ENCODE measurements at places on chromosomes 5 and 9. TPM values are rescaled to one million over a fixed set of nuclear protein-coding genes. Genes with fewer than 3 reads are reported as not detected.

Gene MAMDC4
- total RNA-seq, result 4.5 TPM

DNA sequence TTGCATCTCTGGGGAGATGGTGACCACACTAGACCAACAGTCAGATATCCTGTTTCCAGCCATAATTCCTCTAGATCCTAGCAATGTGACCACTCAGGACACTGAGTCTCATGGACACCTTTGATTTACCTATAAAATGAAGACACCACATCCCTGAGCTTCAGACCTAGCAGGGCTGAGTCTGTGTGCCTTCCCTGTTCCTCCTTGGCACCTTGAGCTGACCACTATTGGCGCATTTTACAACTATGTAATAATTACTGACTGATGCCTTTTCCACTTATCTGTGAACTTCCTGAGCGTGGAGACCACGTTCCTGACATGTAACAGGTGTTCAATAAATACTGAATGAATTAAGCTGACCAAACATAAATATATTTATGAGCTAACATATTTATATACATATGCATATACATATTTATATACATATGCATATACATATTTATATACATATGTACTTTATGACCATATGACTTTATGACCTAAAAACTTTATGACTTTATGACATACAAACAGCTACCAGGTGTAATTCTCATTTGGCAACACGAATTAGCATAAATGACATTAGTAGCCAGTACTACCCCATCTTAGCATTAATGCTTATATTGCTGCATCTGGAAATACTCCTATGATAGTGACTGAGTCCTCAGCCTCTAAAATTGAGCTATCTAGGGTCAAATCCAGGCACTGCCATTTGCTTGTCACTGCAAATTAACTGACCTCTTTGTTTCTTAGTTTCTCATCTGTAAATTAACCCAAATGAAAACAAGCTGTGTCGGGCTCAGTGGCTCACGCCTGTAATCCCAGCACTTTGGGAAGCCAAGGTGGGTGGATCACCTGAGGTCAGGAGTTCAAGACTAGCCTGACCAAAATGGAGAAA lies 150.6 kb downstream of the GNA14 start:
- H3K27me3 ChIP-seq, result no peaks in the 10 kb centered on the region
- no peak overlapping the region for H3K4me3 ChIP-seq
- H3K27ac ChIP-seq, result no peak overlapping the region
- no peaks in the 10 kb centered on the region for H3K36me3 ChIP-seq
- H3K4me1 ChIP-seq, result no peaks in the 10 kb centered on the region

DNA sequence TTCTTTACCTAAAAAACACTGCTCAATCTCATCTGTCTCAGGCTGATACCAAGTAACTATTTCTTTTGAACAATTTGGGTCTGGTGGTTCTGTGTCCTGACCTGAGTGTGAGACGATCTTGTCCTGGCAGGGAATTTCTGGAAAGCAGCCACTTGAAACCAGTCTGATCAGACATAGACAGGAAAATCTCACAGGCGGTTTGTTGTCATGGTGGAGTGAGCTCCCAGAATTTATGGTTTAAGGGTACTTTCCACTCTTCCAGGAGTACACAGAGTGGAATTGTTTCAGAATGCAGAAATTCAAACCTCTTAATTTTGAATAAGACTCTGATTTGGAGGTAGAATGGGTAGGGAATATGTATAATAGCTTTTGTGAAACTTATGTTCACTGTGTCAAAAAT lies 268.2 kb downstream of the ISL1 start:
- no peaks in the 10 kb centered on the region for H3K36me3 ChIP-seq
- no peak for DNase-seq
- no peak overlapping the region for H3K27ac ChIP-seq
- H3K27me3 ChIP-seq, result no peaks in the 10 kb centered on the region
- H3K4me1 ChIP-seq, result peaks cover 3% of the 10 kb centered on the region
- H3K4me3 ChIP-seq, result no peak overlapping the region

DNA sequence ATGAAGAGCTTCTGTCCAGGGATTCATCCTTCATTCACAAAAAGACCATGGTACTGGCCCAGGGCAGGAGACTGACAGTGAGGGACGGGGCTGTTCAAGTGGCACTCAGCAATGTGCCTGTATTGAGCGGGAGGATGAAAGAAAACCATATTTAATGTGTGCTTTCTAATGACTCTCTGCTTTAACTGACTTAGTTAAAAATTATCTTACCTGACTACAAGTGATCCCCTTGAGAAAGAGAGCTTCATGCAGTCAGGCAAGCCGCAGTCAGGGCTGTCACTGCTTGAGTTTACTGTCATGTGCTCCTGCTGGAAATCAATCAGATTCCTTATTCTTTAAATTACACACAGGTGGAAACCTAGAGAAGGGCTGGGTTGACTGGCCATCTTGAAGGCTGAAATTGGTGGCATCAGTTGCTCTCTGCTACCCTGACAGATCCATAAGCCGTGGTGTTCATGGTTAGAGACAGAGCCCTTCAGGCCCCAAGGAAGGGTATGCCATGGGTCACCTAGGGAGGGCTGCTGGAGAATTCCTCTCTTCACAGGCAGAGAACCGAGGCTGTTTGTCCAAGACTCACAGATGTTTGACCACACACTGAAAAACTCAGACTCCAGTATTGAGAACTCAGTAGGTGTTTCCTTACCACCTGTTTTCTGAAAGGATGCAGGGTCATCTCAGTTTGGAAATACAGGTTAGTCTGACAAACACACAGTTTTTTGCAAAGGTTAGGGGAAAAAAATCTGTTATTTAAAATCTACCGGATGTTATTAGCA lies 70.9 kb downstream of the TRIO start:
- DNase-seq, result no peak
- peaks cover 2% of the 10 kb centered on the region for H3K4me1 ChIP-seq
- no peaks in the 10 kb centered on the region for H3K27me3 ChIP-seq
- no peak overlapping the region for H3K4me3 ChIP-seq

All from H1 (cell line).